Activated CD8-positive, alpha-beta memory T cell treated with anti-CD3 and anti-CD28 coated beads, Interleukin-2, amount 10 ng/mL, durations not matched to agents 7 days and 5 days (primary cell): ENCODE measurements at places on chromosomes 13 and 19. TPM values are rescaled to one million over a fixed set of nuclear protein-coding genes. Genes with fewer than 3 reads are reported as not detected.
A peak's percentile ranks its signal among the peaks of the same experiment; 100 is the strongest.

GRCh38 chr13:29589234-29589633 is 6.3 kb downstream of the SLC7A1 start:
- H3K36me3 ChIP-seq = peaks cover 20% of the 10 kb centered on the region
- no peaks in the 10 kb centered on the region for H3K27me3 ChIP-seq
- no peak overlapping the region for H3K27ac ChIP-seq
- peaks cover 68% of the 10 kb centered on the region for H3K4me1 ChIP-seq
- DNase-seq = no peak

DNA sequence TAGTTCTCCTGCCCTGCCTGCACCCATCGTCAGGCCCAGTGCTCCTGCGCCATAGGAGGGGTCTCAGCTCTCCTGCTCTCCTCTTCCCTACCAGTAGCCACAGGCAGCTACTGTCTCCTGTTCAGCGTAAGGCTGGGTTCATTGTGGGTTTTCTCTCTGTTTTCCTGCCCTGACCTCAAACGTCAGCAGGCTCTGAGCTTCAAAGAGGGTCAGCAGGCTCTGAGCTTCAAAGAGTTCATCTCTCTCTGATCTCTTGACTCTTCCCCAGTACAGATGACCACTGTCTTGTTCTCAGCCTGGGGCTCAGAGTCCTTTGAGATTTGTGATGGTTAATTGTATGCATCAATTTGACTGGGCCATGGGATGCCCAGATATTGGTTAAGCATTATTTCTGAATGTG is 4.6 kb upstream of the CPB2 start:
- no peak overlapping the region for H3K27ac ChIP-seq
- H3K27me3 ChIP-seq = peaks cover 39% of the 10 kb centered on the region

DNA sequence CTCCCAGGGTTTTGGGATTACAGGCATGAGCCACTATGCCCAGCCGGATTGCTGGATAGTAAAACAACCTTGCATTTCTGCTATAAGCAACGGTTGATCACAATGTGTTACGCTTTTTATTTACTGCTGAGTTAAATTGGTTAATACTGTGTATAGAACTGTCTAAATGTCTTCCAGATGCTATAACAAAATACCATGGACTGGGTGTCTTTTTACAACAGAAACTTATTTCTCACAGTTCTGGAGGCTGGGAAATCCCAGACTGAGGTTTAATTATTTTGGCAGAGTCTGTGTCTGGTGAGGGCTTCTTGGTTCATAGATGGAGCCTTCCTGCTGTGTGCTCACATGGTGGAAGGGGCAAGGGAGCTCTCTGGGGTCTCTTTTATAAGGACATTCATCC is 65.5 kb downstream of the ING1 start:
- H3K4me3 ChIP-seq = no peak overlapping the region
- H3K27me3 ChIP-seq = peaks cover 24% of the 10 kb centered on the region
- H3K27ac ChIP-seq = no peak overlapping the region
- no peak for DNase-seq

- no peak overlapping the region for H3K27ac ChIP-seq
- no peaks in the 10 kb centered on the region for H3K4me1 ChIP-seq
- H3K36me3 ChIP-seq = peaks cover 31% of the 10 kb centered on the region
- H3K27me3 ChIP-seq = no peaks in the 10 kb centered on the region
Measured at GRCh38 chr13:60571571-60571970, 174.6 kb downstream of the TDRD3 start.

GRCh38 chr13:90027409-90027808 is 1320.1 kb upstream of the MIR17HG start:
- no peak overlapping the region for H3K27ac ChIP-seq
- H3K27me3 ChIP-seq = no peaks in the 10 kb centered on the region
- H3K4me3 ChIP-seq = no peak overlapping the region
- H3K4me1 ChIP-seq = no peaks in the 10 kb centered on the region

DNA sequence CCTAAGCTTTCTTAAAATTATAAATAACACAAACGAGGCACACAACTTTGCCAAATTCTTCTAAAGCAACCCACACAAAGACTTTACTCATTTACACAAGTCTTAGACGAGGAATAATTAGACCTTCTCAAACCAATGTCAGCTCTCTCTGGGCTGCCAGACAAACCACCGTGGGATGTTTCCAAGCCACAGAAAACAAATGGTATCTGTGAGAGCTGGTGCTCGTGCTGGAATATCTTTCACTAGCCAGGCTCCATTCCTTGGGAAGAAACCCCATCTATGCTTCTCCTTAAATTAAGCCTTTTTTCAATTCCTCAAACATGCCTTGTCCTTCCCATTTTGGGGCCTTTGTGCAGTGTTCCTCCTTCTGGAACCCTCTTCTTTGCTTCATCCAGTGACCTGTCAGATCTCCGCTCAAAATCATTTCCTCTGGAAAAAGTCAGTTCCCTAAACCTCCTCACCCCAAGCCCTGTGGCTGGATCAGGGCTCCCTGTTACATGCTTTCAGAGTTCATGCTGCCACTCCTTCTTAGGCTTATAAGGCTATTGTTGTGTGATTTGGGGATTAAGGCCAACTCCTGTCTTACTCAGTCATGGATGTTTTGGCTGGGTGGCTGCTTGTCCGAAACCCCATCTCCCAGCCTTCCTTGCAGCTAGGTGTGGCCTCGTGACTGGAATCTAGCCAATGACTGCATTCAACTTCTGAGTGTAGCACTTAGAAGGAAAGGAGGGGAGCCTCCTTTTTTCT is 64.2 kb upstream of the GTF2F2 start:
- no peak for DNase-seq
- no peaks in the 10 kb centered on the region for H3K36me3 ChIP-seq
- H3K4me3 ChIP-seq = no peak overlapping the region

DNA sequence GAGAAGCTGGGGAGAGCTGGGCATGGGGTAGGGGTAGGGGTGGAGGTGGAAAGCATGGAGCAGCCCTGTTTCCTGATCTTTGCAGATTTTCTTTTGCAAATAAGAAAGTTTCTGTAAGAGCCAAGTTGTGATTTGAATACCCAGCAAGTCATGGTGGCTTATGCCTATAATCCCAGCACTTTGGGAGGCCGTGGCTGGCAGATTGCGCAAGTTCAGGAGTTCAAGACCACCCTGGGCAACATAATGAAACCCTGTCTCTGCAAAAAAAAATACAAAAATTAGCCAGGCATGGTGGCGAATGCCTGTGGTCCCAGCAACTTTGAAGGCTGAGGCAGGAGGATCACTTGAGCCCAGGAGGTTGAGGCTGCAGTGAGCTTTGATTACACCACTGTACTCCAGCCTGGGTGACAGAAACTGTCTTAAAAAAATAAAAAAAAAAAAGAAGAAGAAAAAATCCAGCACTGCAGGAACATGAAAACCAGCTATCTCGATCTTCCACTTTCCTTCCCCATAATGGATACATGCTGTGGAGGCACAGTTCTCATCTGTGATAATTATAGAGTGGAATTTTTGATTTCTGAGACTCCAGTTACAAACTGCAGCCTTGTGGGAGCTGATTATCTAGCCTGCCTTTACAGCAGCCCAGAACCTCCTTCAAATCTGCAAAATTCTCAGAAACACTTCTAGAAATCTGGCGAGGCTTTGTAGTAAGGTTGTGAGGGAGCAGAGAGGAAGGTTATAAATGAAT is 12.1 kb upstream of the TEX26 start:
- peaks cover 1% of the 10 kb centered on the region for H3K4me1 ChIP-seq
- H3K36me3 ChIP-seq = no peaks in the 10 kb centered on the region
- DNase-seq = no peak
- H3K27me3 ChIP-seq = peaks cover 44% of the 10 kb centered on the region
- no peak overlapping the region for H3K27ac ChIP-seq

GRCh38 chr19:41696402-41697197 is 8.5 kb upstream of the CEACAM7 start:
- no peaks in the 10 kb centered on the region for H3K36me3 ChIP-seq
- peaks cover 20% of the 10 kb centered on the region for H3K27me3 ChIP-seq
- DNase-seq = peak; percentile 41
- no peak overlapping the region for H3K4me3 ChIP-seq

Gene FBL
- 453 TPM for total RNA-seq

DNA sequence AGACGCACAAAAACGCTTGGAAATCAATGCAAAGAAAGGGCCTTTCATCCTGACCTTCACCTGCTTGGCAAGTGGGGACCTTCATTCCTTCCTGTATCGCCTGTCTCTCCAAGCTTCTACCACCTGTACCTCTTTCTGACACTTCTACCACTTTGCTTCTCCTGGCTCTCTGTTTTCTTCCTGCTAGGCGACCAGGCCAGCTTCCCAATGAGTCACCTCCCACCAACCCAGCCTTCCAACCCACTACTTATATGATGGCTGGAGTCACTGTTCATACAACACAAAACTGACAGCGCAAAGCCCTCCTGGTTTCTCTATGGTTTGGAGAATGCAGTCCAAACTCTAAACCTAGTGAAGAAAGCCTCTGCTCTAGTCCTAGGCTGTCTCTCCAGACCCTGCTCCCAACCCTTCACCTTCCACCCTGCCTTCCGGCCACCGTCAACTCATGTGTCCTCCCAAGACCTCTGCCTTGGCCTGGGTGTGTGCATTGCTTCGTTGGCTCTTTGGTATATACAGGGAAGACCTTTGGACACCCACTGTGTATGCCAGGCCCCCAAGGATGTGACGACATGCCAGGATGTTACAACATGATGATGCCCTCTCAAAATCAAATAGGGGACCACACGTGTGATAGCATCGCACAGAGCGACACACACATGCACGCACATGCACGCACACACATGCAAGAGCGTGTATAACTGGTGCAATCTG is 148.5 kb downstream of the STK24 start:
- H3K27me3 ChIP-seq = peaks cover 14% of the 10 kb centered on the region
- no peaks in the 10 kb centered on the region for H3K4me1 ChIP-seq
- H3K27ac ChIP-seq = no peak overlapping the region
- no peaks in the 10 kb centered on the region for H3K36me3 ChIP-seq
- no peak for DNase-seq
- H3K4me3 ChIP-seq = no peak overlapping the region

Gene CYP2A7
- total RNA-seq = not detected

Gene SIGLEC9
- total RNA-seq = not detected

Gene RAB3A
- 3.5 TPM for total RNA-seq

DNA sequence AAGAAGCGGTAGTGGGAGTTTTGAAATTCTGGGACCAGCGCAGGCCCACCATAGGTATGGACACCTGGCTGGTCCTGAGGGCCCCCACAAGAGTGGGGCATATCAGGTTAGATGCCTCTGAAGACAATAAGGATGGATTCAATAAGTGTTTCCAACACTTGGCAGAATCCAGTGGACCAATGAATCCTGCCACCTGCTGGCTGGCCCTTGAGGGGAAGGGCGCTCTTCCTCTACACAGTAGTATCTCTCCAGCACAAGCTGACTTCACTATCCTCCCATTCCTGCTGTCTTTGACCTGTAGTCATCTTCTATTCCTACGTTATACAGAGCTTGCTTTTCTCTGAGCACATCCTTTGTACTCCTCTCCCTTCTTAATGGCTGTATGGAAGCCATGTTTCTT is 199.7 kb upstream of the TSHZ3 start:
- no peak for DNase-seq
- no peak overlapping the region for H3K27ac ChIP-seq
- no peaks in the 10 kb centered on the region for H3K27me3 ChIP-seq
- H3K36me3 ChIP-seq = no peaks in the 10 kb centered on the region
- no peak overlapping the region for H3K4me3 ChIP-seq

DNA sequence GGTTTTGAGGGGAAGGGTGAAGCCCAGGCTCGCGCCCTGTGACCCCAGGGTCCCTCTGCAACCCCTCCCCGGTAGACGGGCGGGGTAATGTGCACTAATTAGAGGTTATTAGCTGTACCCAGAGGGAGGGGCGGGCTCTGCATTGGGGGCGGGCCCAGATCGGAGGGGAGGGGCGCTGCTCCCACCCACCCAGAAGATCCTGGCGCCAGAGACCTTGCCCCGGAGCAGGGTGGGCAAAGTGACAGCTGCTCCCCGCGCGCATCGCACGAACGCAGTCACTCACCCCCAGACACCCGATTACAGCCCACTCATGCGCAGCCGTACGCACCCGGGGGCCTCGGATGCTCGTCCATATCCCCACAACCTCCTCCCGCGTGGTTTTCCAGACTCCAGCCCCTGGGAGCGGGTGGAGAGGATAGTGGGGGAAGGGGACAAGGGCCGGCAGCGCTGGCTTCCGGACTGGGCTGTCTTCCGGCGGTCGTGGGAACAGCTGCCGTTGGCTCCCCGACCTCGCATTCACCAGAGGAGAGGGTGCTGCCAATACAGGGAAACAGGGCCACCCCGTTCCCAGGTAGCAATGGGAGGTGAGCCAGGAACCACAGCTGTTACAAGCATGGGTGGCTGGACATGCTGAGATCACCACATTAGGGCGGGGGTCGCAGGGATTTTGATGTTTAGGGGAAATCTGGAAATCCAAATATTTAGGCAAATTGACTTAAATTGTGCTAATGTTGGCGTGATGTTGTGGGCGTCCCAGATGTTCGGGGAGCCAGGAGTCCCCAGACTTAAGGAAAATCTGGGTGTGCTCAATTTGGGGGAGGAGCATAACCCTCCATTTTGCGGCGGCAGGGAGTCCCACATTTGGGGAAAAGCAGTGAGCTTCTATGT is 2.9 kb upstream of the HOOK2 start:
- H3K27ac ChIP-seq = peak overlapping the region; percentile 97
- H3K36me3 ChIP-seq = no peaks in the 10 kb centered on the region
- DNase-seq = peak; percentile 71
- H3K4me3 ChIP-seq = peak overlapping the region; percentile 76

GRCh38 chr13:45681113-45681512 is 21.0 kb upstream of the CBY2 start:
- no peaks in the 10 kb centered on the region for H3K4me1 ChIP-seq
- no peaks in the 10 kb centered on the region for H3K27me3 ChIP-seq
- H3K36me3 ChIP-seq = no peaks in the 10 kb centered on the region
- H3K27ac ChIP-seq = no peak overlapping the region

DNA sequence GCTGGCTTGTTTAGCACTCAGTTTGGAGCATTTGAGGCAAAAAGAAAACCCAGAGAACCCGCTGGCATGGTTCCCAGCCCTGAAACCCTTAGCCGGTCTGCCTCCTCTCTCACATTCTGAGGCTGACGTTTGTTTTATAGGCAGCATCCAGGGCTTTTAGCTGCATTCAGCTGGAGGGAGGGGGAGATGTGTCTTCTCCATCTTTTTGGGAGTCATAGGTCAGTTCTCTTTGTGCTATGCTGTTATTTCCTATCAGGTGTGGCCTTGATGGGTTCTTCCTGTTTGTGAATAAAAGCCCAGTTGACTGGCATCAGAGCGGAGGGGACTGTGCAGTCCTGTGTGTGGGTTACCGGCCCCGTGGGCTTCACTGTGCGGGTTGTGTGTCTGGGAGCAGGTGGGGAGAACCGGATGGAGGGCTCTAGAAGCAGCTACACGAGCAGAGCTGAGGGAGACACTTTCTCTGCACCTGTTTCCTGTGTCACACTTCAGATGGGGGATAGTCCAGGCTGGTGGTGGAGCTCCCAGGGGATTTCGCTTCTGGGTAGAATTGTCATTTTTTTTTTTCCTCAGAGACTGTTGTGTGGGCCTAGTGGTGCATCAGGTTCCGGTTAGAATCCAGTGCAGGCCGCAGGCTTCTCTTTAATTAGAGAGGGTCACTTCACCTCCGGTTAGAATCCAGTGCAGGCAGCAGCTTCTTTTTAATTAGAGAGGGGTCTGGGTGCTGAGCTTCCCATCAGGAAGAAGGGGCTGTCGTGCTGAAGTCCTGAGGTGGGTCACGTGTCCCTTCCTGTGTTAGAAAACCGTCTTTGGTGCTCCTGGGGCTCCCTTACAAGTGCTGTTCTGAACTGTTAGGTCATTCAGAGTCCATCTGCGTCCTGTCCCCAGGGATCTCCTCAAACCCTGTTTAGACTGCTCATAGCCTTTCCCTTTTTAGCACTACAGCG is 69.6 kb downstream of the ARHGEF7 start:
- H3K27me3 ChIP-seq = no peaks in the 10 kb centered on the region
- H3K36me3 ChIP-seq = peaks cover 34% of the 10 kb centered on the region
- H3K27ac ChIP-seq = peak overlapping the region; percentile 78
- peaks cover 80% of the 10 kb centered on the region for H3K4me1 ChIP-seq
- peak; percentile 77 for DNase-seq
- peak overlapping the region; percentile 50 for H3K4me3 ChIP-seq
